Stimulated activated CD8-positive, alpha-beta memory T cell treated with anti-CD3 and anti-CD28 coated beads, Interleukin-4, amount 100 ng/mL, for 1 hour (primary cell): ENCODE measurements at places on chromosomes 11 and 22.

DNA sequence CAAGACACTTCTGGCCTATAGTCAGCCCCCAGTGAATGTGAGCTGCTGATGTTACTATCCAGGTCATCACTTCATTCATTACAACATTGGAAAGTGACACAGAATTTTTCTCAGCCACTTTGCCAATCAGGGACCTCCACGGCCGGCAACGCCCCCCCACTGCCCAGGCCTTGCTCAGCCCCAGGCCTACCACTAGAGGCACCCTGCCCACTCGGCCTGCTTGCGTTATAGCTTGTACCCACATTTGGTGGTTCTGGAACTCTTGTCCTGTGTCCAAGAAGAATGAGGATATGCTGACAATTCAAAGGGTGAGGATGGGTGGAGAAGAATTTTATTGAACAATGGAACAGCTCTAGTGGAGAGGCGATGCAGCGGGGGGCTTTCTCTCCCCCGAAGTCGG is 96.2 kb downstream of the TSPAN18 start:
- no peak for DNase-seq

- no peak for DNase-seq
Observed at GRCh38 chr22:27975381-27976013, 56.4 kb upstream of the PITPNB start.

GRCh38 chr11:64542172-64543125 is 48.6 kb upstream of the SLC22A12 start:
- DNase-seq, result no peak

GRCh38 chr22:49263101-49263500 is 564.6 kb downstream of the BRD1 start:
- DNase-seq, result no peak

GRCh38 chr11:60634126-60634525 is 65.3 kb upstream of the MS4A8 start:
- DNase-seq, result no peak

DNA sequence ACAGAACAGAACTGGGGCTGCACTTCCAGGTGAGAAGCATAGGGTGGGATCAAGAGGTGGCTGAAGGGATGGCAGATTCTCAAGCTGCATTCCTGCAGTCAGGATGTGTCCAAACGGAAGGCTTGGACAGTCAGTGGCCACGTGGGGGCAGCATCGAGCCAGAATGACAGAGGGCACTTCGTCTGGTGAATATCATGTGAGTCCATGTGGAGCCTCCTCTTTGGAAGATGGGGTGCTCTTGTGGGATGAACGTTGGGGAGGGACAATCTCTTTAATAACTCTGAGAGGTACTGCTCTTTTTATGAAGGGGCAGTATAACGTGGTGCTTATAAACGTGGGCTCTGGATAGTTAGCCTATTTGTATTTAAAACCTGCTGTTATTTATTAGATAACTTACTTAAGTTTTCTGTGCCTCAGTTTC is 154.9 kb upstream of the NAV2 start:
- peak; percentile 28 for DNase-seq

DNA sequence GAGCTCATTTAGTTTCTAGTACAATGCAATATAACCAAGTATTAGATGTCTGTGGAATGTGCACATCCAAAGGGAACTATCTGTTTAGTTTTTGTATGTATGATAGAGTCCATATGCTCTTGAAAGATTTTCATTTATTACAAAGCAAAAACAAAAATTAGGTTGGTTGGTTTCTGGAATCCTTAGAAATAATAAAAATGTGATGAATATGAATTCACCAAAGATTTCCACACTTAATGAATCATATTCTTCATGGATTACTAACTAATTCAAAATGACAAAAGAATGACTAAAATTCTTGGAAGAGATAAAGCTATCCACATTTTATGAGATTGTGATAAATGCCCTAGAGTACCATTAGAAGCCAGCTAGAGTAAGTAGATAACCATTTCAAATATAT is 261.1 kb downstream of the SBF2 start:
- no peak for DNase-seq

DNA sequence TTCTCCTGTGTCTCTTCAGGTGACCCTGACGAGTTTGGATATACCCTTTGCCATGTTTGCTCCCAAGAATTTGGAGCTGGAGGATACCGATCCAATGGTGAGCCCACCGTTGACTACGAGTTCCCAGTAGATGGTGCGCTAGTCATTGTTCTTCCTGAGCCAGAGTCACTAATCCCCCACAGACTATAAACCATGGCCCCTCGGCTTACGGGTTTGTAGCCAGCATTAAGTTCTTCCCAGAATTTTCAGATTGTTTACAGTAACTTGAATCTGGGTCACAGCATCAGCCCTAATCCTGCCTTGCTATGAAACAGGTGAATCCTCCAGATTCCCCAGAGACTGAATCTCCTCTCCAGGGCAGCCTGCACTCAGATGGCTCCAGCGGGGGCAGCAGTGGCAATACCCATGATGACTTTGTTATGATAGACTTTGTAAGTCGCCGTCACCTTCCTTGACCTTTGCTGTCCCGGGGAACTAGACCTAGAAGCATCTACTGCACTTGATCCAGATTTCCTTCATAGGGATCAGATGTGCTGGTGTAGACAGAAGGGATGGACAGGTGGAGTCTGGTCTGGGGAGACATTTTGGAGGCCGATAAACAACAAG is 31.8 kb downstream of the ARHGAP1 start:
- no peak for DNase-seq

GRCh38 chr11:108559340-108559739 is 34.2 kb downstream of the EXPH5 start:
- DNase-seq, result no peak

- DNase-seq, result no peak
Observed at GRCh38 chr22:35152316-35152715, 86.4 kb downstream of the ISX start.

DNA sequence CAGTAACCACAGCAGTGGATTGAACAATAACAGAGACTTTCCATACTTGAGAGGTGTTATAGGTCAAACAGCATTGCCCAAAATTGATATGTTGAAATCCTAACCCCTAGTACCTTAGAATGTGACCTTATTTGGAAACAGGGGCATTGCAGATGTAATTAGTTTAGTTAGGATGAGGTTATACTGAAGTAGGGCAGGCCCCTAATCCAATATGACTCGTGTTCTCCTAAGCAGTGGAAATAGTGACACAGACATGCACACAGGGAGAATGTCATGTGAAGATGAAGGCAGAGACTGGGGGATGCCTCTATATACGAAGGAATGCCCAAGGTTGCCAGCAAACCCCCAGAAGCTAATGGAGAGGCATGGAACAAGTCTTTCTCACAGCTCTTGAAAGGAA is 270.5 kb downstream of the TENM4 start:
- no peak for DNase-seq
